Renal pelvis (tissue), 12 donors: ENCODE measurements at places on chromosomes 6 and 20. TPM values are rescaled to one million over a fixed set of nuclear protein-coding genes. Genes with fewer than 3 reads are reported as not detected.

Gene HEY2
- polyA plus RNA-seq, result 7.2 TPM

Gene GRM1
- polyA plus RNA-seq, result 0.17 TPM

DNA sequence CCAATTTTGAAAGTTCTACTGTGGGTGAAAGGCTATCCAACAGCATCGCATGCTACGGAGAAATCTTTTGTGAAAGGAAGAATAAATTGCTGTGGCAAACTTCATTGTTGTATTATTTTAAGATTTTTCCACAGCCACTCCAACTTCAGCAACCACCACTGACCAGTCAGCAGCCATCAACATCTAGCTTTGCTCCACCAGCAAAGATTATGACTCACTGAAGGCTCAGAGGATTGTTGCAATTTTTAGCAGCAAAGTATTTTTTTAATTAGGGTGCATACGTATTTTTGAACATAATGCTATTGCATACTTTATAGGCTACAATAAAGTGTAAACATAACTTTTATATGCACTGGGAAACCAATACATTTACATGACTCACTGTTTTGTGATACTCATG, 493.5 kb downstream of the TFAP2A start:
- no peak for DNase-seq

GRCh38 chr6:165266621-165267020, 42.8 kb downstream of the C6orf118 start:
- DNase-seq, result peak; percentile 24

DNA sequence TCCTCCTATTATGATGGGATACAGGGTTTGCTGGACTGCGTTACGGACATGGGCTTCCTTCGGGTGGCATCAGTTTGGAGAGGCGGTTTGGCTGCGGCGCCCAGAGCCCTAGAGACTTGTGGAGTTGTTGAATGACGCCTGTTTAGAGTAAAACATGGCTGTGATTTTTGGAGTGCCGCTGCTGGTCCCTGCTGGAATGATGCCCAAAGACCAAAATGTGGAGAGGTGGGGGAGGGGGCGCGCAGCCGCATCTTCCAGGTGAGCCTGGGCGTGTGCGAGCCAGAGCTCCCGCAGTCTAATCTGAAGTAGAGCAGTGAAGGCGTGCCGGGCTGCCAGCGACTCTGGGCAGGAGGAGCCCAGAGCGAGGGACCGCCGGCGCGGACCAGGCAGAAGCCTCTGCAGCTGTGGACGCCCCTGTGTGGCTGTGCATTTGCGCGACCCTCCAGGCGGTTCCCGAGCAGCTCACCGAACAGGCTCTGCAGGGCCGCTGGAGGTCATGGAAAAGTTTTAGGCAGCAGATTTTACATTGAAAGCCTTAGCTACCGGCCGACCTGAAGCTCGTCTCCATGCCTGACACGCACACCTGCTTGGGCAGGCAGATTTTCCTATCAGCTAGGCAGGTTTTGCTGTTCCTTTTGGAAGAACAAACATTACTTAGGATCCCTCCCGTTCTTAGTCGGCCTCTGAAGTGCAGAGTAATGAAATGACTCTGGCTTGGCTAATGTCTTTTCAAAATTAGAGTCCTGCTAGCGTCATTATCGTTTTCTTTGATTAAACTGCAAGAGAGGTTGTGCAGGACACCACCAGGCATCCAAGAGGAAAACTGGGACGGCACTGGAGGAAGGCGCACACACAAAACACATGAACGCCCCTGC, 298.2 kb downstream of the PHACTR1 start:
- no peak for DNase-seq

GRCh38 chr20:10658876-10659632, 14.7 kb downstream of the JAG1 start:
- DNase-seq, result no peak

DNA sequence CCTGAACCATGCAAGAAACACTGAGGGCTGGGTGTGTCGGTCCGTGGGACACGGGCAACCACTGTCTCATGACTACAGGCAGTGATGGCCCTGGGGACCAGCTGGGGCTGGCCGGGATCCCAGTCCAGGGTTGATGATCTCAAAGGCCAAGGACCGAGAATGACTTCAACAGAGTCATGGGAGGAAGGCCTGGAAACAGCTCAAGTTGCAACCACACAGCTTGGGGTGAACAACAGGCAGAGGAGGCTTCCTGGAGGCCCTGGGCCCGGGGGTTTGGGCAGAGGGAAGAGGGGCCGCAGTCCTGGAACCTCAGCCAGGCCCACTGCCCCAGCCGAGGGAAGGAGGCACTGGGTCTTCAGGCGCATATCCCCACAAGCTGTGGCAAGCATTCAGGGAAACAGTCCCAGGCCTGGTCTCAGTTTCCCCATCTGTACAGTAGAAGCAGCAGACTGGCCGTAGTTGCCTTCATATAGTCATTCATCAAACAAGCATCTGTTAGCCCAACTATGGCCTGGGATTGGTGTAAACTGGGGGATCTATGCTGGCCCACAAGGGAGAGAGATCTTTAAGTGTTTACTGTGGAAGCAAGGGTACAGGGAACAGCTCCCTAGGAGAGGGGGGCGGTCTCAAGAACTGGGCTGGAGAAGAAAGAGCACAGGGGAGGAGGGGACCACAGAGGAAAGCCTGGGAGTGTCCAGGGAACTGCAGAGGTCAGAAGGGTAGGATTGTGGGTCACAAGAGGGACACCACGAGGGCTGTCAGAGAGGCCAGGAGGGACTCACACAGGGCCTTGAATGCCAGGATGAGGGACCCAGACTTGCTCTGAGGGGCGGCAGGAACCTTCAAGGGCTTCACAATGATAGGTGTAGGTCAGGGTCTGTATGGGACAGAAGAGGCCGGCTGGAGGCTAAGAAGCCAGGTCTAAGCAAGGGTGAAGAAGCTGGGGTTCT, 2.1 kb downstream of the MYL9 start:
- no peak for DNase-seq
